Left colon (tissue), 2 donors: ENCODE measurements at places on chromosomes 12 and 14. TPM values are rescaled to one million over a fixed set of nuclear protein-coding genes. Genes with fewer than 3 reads are reported as not detected.

GRCh38 chr14:89719366-89720075 is 235.0 kb downstream of the EFCAB11 start:
- DNase-seq, result no peak

The ARMH4 gene
- 0.82 TPM for total RNA-seq

The RAP1B gene
- 182 TPM for total RNA-seq

The ITGB7 gene
- 9.1 TPM for total RNA-seq

The CRIP1 gene
- total RNA-seq, result 222 TPM

The NEDD1 gene
- total RNA-seq, result 13.6 TPM

GRCh38 chr14:54976316-54976715 is 50.6 kb downstream of the WDHD1 start:
- no peak for DNase-seq

The CLEC1B gene
- total RNA-seq, result not detected

DNA sequence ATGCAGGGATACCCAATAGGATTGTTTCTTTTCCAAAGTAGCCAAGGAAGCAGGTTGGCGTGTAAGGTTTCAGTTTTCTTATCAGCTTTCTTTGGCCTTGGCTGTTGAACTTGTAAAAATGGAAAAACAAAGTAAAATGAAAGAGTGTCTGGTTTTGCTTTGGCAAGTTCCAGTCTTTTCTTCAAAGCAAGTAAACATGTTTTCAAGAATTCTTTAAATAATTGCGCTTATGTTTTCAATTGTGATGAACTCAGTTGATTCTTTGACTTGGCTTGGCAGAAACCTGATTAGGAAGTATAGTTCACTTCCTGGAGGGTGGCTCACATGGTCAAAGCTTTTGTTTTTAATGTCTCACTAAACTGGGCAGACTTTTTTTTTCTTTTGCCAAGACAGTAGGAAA is 112.2 kb upstream of the USP44 start:
- no peak for DNase-seq

- DNase-seq, result no peak
These were observed 22.1 kb downstream of the SAMD4A start for GRCh38 chr14:54589076-54589475.

- no peak for DNase-seq
These were observed 1.2 kb downstream of the TARBP2 start for GRCh38 chr12:53502331-53502730.

GRCh38 chr12:29269706-29270408 is 111.1 kb downstream of the ERGIC2 start:
- no peak for DNase-seq

DNA sequence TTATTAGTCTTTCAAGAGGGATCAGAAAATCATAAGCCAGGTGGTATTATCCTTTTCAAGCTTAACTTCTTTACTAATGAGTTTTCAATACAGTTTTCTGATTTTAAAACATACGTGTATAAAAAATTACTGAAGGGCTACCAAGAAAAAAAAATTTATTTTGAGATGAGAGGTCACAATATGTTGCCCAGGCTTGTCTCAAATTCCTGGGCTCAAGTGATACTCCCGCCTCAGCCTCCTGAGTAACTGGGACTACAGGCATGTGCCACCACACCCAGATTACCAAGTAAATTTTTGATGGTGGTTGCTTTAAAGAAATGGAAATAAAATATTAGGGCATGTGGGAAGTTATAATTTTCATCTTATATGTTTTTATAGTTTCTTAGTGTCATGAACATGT is 26.7 kb downstream of the ST8SIA1 start:
- no peak for DNase-seq

- no peak for DNase-seq
These were observed 224.3 kb downstream of the NEDD1 start for GRCh38 chr12:97131220-97131981.

The SYNE3 gene
- total RNA-seq, result 12.1 TPM

DNA sequence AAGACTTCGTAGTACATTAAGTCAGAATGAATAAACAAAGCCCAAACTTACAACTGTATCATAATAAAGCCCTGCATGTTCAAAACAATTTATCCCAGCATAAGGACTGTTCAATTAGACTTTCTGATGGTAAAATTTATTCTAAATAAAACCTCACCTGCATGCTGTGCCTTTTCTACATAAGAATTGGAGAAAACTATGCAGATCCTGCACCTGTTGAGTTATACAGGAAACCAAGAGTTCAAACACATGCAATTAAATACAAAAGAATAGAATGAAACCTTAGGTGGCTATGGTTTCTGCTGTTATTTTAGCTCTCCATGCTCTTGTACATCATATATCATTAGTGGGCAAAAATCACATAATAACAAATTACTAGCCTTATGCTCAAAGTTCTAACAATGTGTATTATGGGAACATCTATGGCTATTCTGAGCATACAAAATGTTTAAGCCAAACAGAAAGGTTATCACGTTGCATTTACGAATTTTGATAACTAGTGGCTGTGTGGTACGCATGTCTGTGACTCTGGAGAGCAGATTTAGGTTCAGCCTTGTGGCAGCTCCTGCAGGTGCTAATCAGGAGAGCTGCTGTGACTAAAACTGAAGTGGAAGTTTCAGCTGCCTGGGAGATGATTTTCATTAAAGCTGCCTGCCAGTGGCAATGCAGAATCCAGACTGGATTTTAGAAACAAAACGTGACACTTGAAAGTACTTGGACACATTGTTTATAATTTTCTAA is 36.1 kb upstream of the LRFN5 start:
- no peak for DNase-seq

DNA sequence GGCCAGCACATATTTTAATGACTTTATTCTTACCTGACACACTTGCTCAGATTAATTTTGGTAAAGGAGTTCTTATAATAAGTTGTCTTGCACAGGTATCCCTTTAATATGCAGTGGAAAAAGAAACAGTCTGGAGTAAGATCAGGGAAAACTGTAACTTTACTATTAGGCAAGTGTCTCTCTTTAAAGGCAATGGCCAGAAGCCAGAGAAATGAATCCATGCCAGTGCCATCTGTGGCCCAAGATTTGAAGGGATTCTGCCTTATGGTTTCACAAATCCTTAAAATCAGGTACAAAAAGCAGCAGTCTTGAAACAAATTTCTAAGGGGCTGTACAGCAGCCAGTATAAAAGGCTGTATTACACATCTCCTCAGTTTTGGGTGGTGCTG is 22.4 kb downstream of the NFYB start:
- DNase-seq, result no peak

- no peak for DNase-seq
These were observed 461.3 kb downstream of the BCAT1 start for GRCh38 chr12:24487606-24488005.

GRCh38 chr12:228846-229200 is 14.9 kb upstream of the SLC6A12 start:
- DNase-seq, result no peak

DNA sequence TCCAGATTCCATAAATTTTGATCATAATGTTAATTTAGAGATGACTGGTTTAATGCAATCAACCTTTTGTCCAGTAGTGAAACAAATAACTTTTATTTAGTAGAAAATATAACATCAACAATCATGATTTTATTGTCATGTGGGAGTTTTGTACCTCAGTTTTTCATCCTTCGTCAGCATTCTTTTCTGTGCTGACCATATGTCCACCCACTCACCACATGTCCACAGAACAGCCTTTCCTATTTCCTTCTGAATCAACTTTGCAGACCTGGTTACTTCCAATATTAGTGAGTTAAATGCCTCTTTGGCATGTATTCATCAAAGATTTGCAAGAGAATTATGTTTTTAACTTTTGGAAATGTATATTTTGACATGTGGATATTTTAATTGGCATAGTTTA is 36.8 kb upstream of the CNTN1 start:
- DNase-seq, result no peak
